ENCODE measurements at places on chromosomes 1 and 21. TPM values are rescaled to one million over a fixed set of nuclear protein-coding genes. Genes with fewer than 3 reads are reported as not detected.

FNDC10 gene
- 2.5 TPM for total RNA-seq

EPHA8 gene
- total RNA-seq: not detected

HRNR gene
- total RNA-seq: not detected

GATAD2B gene
- 39.5 TPM for total RNA-seq

FCRL6 gene
- total RNA-seq: 1.1 TPM

EVA1C gene
- 22.1 TPM for total RNA-seq

SH2D5 gene
- 0.44 TPM for total RNA-seq

CYP2J2 gene
- 116 TPM for total RNA-seq

RGS2 gene
- 89.7 TPM for total RNA-seq

TCHHL1 gene
- total RNA-seq: not detected

SIK1 gene
- 49.7 TPM for total RNA-seq

DNA sequence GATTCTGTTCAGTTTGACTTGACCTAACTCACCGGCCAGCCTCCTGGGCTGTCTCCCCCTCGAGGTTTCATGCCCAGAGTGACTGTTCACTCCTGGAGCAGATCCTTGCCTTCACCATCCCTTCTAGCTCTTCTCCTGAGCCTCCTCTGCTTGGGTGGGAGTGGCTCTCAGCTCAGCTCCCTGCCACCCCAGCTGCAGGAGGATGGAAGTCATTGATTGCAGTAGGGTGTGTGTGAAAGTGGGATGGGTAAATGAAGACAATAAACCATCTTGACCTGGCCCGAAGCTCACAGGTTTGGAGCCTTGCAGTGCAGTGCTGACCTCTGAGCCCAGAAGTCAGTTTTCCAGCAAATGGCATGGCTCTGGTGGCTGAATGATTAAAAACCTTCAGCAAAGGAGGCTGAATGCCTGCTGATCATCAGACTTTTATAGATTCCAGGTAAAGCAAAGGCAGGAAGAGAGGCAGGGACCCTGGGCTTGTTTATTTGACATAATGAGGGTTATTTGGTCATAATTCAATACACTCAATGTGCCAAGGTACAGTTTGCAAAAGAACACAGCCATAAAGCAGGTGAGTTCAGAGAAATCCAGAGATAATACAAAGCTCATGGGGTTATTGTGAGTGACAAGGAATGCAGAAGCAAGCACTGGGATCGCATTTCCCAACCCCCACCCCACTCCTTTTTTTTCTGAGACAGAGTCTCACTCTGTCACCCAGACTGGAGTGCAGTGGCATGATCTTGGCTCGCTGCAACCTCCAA lies 17.5 kb upstream of the TFF3 start:
- no peak for DNase-seq

DNA sequence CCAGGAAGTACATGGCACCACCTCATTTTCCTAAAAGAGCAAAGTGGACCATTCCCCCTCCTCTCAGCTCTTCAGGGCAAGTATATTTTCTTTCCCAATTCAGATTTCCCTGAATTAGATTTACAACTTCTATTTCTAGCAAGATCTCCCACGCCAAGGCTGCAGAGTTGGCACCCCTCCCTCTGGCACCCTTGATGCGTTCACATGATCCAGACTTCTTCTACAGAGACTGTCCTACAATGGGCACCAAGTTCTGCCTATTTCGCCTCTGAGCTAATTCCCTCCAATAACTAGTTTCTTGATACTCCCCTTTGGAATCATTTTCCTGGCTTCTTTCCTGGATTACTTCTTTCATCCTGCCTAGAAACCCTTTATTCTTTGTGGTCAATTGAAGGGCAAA lies 122.0 kb downstream of the CDC7 start:
- peak; percentile 67 for DNase-seq

GRCh38 chr1:39082811-39083576 lies 56.8 kb downstream of the NDUFS5 start:
- no peak for DNase-seq

DNA sequence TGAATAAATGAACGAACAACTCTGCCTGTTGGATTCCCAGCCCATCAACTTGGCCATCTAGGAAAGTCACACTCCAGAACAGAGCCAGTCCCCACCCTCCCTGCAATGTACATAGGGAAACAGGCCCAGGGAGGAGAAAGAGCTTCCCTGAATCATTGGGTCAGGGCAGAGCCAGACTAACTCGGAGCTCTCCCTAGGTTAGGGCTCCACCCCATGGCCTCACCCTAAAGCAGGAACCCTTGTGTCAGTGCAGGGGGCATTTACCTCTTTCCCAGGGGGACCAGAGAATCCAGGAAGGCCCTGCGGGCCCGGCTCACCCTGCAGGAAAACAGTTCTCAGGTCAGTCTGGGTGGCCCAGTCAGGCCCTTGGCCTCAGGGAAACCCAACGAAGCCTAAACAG lies 11.6 kb downstream of the COL9A2 start:
- DNase-seq: no peak

DNA sequence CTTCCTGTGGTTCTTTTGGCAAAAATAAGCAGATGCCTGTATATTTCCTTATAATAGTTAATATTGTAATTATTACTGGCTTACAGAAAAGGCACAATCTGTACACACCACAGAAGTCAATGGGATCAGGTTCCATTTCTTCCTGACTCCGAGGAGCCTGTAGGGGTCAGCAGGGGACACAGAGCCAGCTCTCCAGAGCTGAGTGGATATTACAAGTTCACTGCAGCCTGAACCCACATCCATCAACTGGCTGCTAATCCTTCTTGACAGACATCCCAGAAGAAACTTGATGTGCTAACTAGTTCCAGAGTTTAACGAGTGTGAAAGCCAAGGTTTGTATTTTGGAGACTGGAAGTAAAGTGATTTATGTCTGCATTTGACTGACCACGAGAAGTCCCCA lies 203.8 kb downstream of the LMX1A start:
- DNase-seq: no peak

DNA sequence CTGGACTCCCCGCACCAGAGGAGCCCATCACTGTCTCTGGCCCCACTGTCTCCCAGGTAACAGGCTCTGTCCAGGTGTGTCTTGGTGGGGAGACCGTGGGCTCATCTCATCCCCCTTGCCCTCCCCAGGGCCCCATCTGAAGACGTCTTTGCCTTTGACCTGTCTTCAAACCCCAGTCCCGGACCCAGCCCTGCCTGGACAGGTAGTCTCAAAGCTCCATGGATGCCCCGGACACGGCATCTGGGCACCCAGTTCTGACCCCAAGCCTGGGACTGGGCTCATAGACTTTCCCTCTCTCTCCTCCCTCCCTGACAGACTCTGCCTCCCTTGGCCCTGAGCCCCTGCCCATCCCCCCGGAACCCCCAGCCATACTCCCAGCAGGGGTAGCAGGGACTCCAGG lies 6.3 kb upstream of the CATSPER4 start:
- DNase-seq: no peak

DNA sequence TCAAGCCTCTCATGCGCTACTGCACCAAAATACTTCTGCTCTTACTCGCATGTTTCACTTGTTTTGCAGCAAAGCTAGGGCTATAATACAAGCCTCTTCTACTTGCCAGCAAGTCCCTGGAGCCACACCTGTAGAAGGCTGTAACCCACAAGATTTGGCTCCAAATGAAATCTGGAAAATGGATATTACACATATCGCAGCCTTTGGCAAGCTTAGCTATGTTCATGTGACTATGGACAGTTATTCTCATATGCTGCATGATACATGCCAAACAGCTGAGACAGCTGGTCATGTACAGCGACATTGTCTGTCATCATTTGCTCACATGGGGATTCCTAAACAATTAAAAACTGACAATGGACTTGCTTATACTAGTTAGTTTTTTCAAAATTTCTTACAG lies 270.3 kb downstream of the COL11A1 start:
- no peak for DNase-seq

GRCh38 chr1:207003210-207003609 lies 29.3 kb downstream of the C1orf116 start:
- DNase-seq: no peak

- DNase-seq: no peak
These were observed 132.0 kb downstream of the GIPC2 start for GRCh38 chr1:78177708-78178270.

DNA sequence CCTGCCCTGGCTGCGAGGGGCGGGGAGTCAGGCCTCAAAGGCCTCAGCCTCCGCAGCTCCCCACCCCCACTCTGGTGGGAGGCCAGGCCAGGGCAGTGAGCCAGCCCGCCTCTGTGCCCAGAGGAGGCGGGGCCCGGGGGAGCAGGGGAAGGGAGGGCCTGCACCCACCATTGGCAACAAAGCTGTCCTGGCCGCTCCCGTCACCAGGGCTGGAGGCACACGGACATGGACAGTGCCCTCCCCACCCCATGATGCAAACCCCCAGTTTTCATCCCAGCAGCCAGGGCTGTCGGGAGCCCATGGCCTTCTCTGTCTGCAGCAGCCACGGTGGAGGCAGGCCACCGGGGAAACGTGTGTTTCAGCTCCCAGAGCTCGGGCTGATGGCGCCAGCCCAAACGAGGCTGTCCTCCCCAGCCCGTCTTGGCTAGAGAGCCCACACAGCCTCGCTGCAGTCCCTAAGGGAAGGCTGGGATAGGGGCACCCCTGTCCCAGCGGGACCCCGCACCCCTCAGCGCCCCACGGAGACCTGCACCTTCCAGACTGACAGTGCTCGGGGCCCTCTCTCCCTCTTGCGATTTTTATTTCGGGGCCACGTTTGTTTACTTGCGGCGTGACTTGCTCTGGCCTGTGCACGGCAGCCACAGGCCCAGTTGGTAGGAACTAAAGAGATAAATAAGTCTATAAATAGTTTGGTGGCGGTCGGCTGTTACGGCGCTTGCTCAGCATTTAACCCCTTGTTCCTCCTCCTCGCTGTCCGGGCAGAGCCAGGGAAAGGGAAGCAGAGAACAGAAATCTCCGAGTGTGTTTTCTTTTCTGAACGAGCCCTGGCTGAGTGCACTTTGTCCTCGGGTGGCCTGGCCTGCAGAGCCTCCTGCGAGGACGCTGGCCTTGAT lies 101.8 kb downstream of the PRDM16 start:
- peak; percentile 79 for DNase-seq

DNA sequence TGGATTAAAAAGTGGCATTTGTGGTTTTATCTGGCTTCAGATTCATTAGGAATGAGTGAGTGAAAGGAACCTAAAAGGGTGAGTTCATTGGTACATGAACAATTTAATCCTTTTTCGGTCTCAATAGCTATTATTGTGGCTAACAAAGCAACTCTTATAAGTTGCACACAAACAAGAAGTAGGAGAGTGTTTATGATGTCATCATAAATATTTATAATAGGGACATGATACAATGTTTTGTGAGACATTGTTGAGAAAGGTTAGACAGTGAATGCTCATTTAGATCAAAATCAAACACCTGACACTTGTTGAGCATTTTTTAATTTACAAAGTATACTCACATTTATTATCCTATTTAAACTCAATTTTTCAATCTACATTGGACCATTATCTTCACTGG lies 363.4 kb downstream of the PDE4B start:
- no peak for DNase-seq

DNA sequence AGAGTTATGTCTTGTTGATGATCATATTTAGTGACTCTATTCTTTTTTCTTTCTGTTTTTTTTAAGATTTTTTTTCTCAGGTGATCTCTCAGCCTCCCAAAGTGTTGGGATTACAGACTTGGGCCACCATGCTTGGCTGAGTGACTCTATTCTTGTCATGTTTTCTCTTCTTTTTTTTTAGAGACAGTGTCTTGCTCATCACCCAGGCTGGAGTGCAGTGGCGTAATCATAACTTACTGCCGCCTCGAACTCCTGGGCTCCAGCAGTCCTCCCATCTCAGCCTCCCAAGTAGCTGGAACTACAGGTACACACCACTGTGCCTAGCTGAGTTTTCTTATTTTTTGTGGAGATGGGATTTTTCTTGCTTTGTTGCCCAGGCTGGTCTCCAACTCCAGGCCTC lies 36.9 kb downstream of the ZMYM4 start:
- DNase-seq: no peak

DNA sequence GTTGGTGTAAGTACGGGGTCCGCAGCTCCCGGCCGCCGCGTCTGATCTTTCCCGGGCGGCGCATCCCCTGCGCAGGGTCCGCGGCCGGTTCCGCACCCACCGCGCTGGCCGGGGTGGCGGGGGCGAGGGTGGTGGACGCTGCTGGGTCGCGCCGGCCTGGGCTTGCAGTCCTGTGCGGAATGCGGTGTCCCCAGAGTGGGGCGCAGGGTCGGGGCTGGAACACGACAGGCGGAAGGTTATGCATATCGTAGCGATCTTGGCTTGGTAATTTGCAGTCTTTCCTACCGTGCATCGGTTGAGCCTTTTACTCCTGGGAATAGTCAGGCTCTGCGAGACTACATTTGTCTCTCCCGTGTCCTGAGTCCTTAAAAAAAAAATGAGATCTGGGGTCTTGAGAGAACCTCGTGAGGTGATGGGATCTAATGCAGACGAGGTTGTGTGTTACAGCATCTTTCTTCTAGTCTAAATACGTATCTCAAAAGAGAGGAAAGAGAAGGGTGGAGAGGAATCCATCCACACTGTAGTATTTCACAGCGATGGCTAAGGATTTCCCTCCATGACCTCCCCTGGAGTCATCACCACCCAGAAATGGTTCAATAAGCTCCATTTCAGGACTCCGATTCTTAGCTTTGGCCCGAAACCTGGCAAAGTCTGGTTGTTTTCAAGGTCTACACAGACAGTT lies 572 bp downstream of the ATP1B1 start:
- no peak for DNase-seq

- DNase-seq: no peak
These were observed 367.1 kb downstream of the PBX1 start for GRCh38 chr1:164926107-164926506.

- peak; percentile 57 for DNase-seq
These were observed 1.3 kb downstream of the ACOT11 start for GRCh38 chr1:54549181-54549924.

DNA sequence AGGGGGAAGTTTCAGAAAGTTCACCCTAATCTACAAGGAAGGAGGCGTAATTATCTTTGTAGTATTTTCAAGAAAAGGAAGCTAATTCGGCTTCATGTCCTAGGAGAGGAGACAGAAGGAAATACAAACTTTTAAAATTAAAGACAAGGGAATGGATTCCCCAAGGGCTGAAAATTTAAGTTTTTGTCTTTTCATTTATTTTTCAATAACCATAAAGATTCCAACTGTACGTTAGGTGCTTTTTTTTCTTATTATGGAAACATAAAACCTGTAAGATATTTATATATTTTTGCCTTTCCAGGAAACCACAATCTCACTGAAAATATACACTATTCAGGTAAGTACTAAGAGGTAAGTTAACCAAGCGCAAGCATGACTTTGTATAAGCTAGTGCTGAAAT lies at the start of gene OR2M3:
Gene OR2M3, plus strand, starts transcription at position 301 of the 400 bp plus-strand sequence. CDS start 5,803 bp downstream, outside the sequence.
- no peak for DNase-seq

DNA sequence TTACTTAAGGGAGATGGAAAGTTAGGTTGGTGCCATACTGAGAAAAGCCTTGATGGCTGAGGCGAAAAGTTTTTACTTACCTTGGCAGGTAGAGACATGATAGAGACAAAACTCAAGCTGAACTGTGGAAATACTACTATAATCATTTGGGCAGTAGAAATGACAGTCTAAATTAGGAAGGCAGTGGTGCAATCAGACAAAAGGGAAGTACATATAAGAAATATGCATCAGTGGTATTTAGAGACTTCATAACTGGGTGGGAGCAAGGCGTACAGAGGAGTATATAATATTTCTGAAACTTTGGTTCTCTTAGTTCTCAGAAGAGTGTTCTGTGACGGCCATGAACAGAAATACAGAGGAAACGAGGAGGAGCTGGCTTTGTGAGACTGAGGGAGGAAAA lies 2.4 kb upstream of the CEP350 start:
- DNase-seq: no peak

GRCh38 chr1:205328476-205328875 lies 6.9 kb upstream of the NUAK2 start:
- no peak for DNase-seq

Data from left cardiac atrium (tissue), 4 donors.